Glutamatergic neuron (in vitro differentiated cells): ENCODE measurements at places on chromosomes 5 and 9. TPM values are rescaled to one million over a fixed set of nuclear protein-coding genes. Genes with fewer than 3 reads are reported as not detected.

Gene RALGPS1
- 23.8 TPM for total RNA-seq

Gene CTXN3
- total RNA-seq: not detected

- no peak overlapping the region for H3K27ac ChIP-seq
- no peaks in the 10 kb centered on the region for H3K27me3 ChIP-seq
- peaks cover 11% of the 10 kb centered on the region for H3K4me1 ChIP-seq
- H3K36me3 ChIP-seq: no peaks in the 10 kb centered on the region
Measured at GRCh38 chr9:3348169-3348568, 177.6 kb downstream of the RFX3 start.

Gene GPX3
- total RNA-seq: 20.4 TPM
